ENCODE measurements at places on chromosomes 1 and 21.

- peak; percentile 86 for DNase-seq
Observed at GRCh38 chr1:165891111-165891860, 63.9 kb downstream of the UCK2 start.

DNA sequence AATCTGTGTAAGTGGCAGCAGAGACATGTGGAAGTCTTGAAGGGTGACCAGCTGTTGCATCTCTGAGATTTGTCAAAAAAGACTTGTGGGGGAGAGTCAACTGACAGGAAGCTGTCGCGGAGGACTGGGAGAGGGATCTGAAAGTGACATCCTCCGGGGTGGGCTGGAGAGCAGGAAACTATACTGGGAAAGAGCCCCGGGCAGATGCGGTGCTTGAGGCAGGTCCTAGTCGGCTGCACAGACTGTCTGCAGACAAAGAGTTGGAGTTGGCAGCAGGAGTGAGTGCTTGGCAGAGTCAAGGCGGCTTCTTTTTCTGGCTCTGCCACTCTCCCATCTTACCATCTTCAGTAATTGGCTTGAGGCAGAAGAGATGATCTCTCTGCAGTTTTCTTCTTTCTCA is 294.0 kb upstream of the C1orf87 start:
- DNase-seq: no peak

DNA sequence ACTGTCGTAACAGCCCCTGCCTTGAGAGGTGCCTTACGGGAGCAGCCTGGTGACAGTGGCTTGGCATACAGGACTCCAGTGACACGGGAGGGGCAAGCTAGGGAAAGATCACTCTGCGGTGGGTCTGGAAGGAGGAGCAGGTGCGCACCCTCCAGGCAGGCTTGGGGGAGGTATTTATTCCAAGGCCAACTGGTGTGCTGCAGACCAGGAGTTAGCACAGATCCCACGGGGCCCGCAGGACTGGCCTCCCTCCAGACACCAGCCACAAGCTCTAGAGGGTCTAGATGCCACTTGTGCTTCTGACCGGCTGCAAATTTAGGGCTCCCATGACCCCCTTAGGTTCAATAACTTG is 22.1 kb downstream of the PSEN2 start:
- no peak for DNase-seq

- DNase-seq: no peak
Observed at GRCh38 chr1:118116909-118117308, 68.1 kb downstream of the SPAG17 start.

DNA sequence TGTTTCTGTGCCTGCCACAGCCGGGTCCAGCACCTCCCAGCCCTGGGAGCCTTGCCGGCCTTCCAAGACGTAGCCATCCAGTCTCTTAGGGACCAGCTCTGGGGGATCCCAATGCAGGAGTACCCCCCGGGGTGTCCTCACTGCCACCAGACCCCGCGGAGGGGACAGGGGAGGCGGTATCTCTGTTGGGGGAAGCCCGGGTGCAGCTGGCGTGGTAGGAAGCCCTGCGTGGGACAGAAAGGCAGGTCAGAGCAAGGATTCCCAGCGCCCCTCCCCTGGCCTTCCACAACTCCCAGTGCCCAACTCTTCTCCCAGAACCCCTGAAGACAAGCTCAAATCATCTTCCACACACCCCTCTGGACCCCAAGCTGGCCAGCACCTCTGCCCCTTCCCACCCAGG is 4.9 kb upstream of the TAGLN2 start:
- DNase-seq: no peak

Measured in fibroblast of skin of scalp (primary cell).